ENCODE measurements at places on chromosomes 11 and 22.
A peak's percentile ranks its signal among the peaks of the same experiment; 100 is the strongest.

DNA sequence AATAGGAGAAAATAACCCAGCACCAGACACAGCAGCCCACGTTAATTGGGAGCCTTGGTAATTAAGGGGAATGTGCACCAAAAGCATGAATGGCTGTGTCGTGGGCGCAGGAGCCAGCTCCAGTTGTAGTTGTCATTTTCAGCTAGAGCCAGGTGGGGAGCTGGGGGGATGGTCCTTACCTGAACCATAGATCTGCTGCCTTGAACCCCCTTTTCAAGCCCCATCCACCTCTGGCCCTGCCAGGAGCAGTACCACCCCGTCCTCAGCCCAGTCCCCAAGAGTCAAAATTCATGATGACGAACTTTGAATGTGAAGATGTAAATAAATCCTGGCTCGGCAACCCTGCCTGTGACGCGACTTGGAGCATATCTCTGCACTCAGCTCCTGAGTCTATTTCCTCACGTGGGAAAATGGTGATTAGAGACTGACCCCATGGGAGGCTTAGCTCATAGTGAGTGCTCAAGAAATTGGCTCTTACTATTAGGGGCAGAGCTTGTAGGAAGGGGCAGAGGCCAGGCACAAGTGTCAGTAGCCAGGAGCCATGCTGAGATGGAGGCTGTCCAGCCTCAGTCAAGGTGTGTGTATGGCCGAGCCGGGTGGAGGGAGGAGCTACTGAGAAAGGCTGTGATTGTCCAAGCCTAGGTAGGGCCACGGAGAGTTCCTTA lies 794 bp upstream of the FXYD6 start:
- DNase-seq: no peak

- no peak for DNase-seq
Measured at GRCh38 chr11:2305788-2306451, 4.1 kb downstream of the TSPAN32 start.

- no peak for DNase-seq
Measured at GRCh38 chr22:19940536-19941364, 822 bp upstream of the COMT start.

- peak; percentile 12 for DNase-seq
Measured at GRCh38 chr11:96199563-96200025, 143.4 kb downstream of the MAML2 start.

DNA sequence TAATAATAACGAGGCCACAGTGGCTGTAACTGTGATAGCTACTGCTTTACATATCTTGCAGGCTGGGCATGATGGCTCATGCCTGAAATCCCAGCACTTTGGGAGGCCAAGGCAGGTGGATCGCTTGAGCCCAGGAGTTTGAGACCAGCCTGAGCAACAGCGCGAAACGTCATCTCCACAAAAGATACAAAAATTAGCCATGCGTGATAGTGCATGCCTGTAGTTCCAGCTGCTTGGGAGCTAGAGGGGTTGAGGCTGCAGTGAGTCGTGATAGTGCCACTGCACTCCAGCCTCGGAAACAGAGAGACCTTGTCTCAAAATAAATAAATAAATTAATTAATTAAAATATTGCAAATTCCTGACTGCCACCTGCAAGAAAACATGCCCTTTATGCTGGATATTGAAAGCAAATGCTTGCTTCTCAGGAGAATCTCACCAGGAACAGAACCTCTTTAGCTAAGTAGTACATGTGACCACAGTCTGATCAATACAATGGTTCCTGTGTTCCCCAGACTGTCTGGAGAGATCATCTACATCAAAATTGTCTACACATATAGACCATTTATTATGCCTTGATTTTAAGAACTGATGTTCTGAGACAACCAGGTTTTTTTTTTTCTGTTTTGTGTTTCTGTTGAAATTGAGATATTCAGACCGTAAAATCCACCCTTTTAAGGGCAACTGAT lies 6.3 kb downstream of the ZBTB3 start:
- DNase-seq: no peak
